ENCODE measurements at places on chromosomes 5 and 9.

GRCh38 chr5:115360046-115360685 is 63.7 kb upstream of the CCDC112 start:
- DNase-seq, result peak; percentile 12

DNA sequence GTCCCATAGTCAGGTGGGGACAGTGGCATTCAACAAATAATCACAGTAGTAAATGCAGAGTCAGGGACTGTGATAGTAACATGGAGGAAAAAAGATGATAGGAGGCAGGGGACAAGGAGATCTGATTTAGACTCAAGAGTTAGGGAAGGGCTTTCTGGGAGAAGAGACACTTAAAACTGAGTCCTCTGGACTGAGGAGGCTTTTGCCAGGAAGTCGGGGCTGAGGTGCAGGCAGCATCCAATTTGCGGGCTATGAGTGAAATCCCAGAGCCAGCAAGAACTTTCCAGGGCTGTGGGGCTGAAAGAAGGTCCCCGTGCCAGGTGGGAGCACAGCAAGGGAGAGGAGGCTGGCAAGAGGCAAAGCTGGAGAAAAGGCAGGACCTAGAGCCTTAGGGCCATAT is 124.1 kb downstream of the KIF4B start:
- no peak for DNase-seq

DNA sequence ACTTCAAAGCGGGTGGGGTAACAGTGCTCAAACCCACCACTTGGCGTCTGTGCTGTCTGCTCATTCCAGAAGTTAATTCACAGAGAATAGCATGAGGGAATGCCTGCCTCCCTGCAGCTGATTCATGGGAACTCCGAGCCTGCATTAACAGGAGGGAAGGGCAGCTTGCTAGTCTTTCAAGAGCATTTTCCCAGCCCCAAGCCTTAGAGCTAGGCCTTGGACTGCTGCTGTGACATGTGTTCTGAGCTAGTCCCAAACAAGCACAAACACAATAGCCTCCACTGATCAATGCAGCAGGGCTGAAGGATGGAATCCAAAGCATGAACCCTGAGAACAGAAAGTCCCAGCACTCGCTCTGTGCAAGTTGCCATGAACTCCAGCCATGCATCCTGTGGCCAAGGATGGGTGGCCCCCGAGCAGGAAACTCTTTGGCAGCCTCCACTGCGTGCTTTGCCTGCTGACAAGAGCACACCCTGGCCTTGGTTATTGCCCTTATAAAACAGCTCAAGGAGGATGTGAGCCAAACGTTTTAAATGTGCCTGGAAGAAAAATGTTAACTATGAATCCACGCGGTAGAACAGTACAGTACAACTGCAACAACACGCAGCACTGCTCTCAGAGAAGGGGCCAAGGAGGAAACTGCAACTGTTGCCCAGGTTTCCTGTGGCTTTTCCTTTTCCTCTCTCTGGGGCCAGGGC is 653.1 kb upstream of the KLF4 start:
- no peak for DNase-seq

GRCh38 chr5:1437876-1438559 is 7.2 kb downstream of the SLC6A3 start:
- no peak for DNase-seq

DNA sequence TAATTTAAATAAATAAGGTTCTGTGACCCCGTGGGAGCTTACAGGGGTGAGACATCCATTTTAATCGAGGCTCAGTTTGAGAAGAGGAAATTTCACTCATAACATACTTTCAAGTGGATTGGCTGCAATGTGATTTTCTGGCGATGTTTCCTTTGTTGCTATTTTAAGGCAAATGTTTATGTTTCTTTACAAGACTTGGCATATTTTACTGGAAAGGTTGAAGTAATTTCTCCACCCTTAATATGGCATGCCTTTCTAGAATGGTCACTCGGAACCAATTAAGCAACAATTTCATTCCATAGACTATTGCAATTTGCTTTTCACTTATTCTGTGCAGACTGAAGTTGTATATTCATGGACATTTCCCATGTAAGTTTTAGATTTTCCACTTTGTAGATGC is 438.0 kb upstream of the WWC1 start:
- DNase-seq, result no peak

DNA sequence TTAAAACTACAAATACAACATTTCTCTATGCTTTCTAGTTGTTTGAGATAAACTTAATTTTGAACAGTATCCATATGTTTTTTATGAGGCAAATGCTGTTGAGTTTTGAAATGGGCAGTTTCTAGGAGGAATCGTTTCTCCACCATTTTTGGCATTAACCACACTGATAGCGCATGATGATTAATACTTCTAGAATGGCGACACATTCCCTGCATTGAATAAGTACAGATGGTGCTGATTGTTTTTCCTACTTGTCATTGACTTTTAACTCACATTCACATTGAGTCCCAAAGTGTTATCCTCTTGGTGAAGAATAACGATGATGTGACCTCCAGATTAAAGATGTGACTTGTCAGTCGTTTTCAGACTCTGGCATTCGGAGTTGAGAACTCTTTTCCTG is 6.5 kb upstream of the CCDC192 start:
- no peak for DNase-seq

DNA sequence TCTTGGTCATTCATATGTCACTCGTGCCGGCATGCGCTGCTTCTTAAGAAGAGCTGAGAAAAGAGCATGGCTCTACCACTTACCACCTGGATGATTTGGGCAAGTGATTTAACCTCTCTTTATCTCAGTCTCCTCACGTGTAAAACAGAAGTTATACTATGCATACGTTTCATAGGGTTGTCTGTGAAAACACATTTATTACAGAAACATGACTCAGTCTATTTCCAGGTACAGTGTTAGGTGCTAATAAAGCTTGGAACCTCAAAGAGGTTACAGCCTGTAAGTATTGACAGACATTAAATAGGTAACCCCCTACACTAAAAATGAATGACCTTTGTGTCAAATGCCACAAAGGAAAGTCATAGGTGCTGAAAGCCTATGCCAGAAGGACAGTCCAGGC is 43.1 kb downstream of the MED27 start:
- DNase-seq, result no peak

DNA sequence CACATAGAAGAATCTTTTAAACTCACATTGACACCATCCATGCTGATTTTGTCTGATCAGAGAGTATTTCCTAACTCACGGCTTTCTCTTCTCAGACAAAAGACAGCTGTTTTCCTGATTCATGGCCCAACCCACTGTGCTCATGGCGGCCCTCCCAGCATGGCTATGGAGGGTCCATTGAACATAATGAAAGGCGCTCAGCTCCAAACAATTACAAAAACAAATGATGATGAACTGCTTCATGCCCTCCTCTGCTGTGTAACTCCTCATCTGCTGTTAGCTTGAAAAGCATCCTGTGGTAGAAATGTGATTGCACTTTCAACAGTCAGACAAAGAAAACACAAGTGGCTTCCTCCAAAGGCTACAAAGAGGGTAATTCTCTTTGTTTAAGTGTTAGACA is 673.8 kb downstream of the PRELID2 start:
- peak; percentile 78 for DNase-seq

DNA sequence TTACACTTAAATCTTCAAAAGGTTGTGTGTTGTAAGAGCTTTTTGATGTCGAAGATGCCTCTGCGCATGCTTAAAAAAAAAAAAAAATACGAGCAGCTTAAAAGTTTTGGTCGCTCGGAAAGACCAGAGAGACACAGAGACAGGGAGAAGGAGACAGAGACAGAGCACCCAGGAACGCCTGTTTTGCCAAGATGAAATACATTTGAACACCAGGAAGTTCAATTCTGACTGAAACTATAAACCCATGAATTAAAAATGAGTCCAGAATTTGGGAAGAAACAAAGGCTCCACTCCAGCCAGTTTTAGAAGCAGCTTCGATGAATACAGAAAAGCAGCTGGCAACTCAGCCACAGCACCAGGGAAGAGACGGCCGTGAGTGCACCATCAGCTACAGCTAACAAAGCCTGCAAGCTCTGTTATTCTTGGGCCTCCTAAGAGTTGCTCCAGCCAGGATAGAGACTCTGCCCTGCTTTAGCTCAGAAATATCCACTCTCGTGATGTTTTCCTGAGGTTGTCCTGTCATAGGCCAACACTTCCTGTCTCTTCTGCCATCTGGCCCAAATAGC is 2.5 kb upstream of the ZNF474 start:
- DNase-seq, result no peak

DNA sequence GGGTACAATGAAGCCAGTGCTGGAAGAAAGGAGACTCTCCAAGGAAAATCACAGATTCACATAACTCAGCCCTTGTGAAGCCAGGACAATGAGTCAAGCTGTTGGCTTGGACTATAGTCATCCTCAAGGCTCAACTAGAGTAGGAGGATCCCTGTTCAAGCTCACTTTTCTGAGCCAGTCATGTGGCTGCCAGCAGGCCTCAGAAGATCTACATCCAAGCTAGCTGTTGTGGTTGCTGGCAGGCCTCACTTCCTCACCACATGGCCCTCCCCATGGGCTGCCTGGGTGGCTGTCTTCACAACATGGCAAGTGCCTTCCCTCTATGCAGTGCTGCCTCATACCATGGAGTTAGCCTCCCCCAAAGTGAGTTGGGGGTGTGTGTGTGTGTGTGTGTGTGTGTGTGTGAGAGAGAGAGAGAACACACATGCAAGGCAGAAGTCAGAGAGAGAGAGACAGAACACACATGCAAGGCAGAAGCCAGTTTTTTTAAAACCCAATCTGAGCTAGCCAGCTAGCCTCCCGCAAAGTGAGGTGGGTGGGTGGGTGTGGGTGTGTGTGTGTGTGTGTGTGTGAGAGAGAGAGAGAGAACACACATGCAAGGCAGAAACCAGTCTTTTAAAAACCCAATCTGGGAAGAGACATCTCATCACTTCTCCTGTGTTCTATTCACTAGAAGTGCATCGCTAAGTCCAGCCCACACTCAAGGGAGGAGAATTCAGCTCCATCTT is 17.1 kb downstream of the SCAI start:
- DNase-seq, result no peak

GRCh38 chr9:5633243-5633642 is 4.3 kb downstream of the RIC1 start:
- no peak for DNase-seq

DNA sequence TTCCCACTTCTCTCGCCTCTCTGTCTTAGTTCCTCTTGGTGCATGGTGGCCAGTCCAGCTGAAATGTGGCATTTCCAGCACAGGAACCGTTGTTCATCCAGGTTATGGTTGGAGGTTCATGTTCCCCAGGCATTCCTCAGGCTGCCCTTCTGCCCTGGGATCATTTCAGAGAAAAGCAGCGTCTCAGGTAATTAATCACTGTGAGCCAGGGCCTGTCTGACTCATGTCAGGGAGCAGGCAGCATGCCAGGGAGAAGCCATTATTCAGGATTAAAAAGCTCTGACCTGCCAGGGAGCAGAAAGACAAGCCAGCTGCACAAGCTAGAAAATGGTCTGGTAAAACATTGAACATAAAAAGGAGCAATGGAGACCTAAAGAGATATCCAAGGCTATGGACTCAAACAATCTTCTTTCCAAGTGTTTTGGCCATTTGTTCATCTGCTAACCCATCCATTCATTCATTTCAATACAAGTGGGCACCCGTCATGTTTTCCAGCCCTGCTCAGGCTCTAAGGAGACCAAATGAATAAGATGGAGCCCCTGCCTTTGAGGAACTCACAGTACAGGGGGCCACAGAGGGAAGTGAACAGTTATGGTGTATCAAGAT is 241.4 kb downstream of the DRD1 start:
- peak; percentile 63 for DNase-seq

- no peak for DNase-seq
These were observed 66.0 kb upstream of the GNA14 start for GRCh38 chr9:77714077-77714549.

GRCh38 chr9:131235480-131235851 is 40.8 kb downstream of the FAM78A start:
- DNase-seq, result no peak

DNA sequence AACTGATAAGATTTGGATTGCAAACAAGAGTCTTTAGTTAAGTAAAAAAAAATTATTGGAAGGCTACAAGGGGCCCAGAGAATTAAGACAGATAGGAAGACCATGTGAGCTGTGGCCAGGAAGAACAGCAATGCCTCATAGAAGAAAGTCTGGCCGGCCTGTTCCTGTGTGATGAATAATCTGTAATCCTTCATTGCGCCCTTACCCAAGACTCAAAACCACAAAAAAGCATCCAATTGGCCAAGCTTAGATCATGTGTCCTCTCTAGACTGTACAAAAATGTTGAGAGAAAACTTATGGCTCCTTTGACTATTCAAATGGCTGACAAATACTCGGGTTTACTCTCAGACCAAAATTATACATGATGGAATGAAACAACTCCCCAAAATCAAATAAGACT is 1383.5 kb downstream of the PTPRD start:
- no peak for DNase-seq

- DNase-seq, result peak; percentile 99
These were observed 144.5 kb upstream of the TNC start for GRCh38 chr9:115262477-115262876.

DNA sequence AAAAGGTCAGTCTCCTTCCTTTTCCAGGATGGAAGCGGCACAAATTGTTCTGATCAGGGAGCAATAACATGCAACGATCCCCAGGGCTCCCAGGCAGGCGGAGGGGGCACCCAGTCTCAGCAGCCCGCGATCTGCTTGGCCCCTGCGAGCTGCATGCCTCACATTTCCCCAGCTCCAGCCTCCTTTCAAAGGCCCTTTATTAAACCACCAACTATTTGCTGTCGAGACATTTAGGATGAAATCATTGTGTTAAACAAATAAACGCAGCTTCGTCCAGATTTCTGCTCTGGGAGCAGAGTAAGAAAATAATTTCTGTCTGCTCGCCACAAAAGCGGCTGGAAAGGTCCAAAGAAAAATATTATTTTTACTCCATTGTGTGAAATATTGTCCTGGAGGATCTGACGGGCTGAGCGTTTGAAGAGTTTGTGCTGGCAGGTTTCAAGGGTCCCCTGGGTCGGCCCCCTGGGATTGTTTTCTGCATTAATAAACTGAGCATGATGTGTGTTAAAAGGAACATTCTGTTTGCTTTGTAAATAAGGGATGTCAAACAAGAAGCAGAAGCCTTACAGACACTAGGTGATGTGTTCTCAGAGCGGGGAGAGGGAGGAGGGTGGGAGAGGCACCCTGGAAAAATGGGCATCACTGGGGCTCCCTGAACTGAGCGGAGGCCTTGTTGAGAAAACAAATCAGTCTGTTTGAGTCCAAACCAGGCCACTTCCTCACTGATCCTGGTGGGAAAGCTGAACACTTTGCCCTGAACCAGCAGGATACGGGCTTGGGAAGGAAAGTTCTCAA is 110.1 kb downstream of the FOXD1 start:
- DNase-seq, result peak; percentile 73

DNA sequence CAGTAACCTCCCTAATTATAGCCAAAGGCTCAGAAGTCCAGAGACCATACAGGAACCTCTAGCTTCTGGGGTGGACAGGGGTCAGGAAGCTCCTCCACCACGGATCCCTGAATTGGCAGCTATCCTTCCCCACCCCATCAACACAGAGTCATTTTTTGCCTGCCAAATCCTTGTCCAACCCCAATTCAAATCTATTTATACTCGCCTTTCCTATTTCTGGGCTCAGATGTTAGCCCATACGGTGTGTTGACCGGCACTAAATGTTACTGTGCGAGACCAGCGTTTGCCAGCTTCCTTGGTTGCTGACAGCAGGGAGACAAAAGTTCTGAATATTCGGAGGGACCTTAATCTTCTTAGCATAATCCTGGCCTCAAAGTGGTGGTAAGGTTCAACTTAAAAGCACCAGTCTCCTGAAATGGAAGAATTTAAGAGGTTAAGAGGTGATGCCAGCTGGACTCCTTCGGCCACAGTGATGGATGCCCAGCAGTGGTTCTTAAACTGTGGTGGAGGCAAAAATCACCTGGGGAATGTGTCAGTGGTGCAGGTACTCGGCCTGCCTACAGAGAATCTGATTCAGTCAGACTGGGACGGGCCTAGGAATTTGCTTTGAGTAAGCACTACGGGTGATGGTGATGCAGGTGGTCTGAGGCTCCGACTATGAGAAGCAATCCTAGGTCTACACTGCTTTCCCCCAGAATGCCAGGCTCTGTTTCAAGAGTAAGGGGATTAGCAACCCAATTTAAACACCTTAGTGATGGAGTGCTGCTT is 204.8 kb upstream of the MEF2C start:
- no peak for DNase-seq

All from NCI-H345 (cell line).